ENCODE measurements at places on chromosomes 3 and 15. TPM values are rescaled to one million over a fixed set of nuclear protein-coding genes. Genes with fewer than 3 reads are reported as not detected.

CFAP100 gene
- 6.5 TPM for total RNA-seq

CELSR3 gene
- 30.4 TPM for total RNA-seq

CTXN2 gene
- 1.6 TPM for total RNA-seq

FGF12 gene
- total RNA-seq, result 118 TPM

SLC6A1 gene
- total RNA-seq, result 154 TPM

IQCF5 gene
- not detected for total RNA-seq
